ENCODE measurements at places on chromosomes 5 and 9. TPM values are rescaled to one million over a fixed set of nuclear protein-coding genes. Genes with fewer than 3 reads are reported as not detected.

- no peak for DNase-seq
Observed at GRCh38 chr9:22010866-22011625, 1.9 kb upstream of the CDKN2B start.

Gene KLF4
- 3.5 TPM for total RNA-seq

Gene BAAT
- total RNA-seq = 0.19 TPM

- peak; percentile 30 for DNase-seq
Observed at GRCh38 chr9:94623253-94623652, 16.1 kb downstream of the FBP1 start.

- no peak for DNase-seq
Observed at GRCh38 chr5:74581988-74582365, 58.6 kb downstream of the ENC1 start.

- DNase-seq = no peak
Observed at GRCh38 chr5:57532513-57533497, 50.2 kb upstream of the ACTBL2 start.

GRCh38 chr5:56658972-56659371, 156.4 kb upstream of the MAP3K1 start:
- DNase-seq = no peak

DNA sequence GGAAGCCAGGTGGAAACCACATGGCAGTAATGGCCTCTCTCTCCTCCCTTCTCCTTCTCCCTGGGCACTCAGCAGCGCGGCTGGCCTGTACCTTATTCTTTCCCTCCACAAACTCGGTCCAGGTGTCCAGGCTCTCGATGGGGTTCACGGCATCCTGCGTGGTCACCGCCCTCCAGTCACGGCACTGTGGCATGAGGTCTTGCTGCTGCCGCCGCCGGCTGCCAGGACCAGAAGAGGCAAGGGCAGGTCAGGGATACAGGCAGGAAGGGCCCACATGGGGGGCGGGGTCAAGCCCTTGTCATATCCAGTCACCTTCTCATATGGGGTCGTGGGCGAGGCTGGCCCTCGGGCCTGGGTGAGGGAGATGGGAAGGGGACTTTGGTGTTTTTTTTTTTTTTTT, 25.6 kb downstream of the FLT4 start:
- DNase-seq = no peak

GRCh38 chr5:89302102-89302891, 419.3 kb upstream of the MEF2C start:
- DNase-seq = no peak

DNA sequence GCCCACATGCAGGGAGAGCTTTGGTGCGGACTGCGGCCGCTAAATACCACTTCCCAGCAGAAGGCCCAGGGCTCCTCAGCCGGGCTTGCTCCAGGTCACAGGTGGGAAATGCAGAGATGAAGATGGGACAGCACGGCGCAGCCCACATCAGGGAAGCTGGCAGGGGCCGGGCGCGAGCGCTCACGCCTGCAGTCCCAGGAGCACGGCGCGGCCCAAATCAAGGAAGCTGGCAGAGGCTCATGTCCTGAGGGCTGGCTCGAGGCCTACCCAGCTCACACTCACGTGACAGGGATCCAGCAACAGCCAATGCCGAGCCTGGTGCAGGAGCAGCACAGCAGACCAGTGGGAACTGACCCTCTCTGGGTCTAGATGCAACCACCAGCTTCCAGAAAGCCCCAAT, 16.3 kb downstream of the LPCAT1 start:
- DNase-seq = no peak

GRCh38 chr5:102750151-102750834, 4.8 kb upstream of the PAM start:
- no peak for DNase-seq

DNA sequence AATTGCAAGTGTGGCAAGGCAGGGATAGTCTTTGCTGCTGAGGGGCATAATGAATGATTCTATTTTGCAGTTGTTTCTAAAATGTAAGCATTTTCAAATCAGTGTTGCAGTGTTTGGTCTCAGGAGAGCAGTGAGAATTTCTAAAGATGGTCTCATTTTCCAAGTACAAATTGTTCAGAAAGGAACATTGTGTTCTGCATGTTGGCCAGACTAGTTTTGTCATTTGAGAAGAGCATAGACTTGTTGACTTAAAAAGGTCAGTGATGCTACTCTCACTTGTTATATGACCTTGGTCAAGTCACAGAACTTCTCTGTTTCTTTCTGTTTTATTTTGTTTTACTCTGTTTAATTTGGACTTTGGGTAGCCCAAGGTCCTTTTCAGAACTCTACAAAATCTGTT, 344.6 kb downstream of the OSTF1 start:
- no peak for DNase-seq

Gene C9
- total RNA-seq = not detected

All from activated T-cell treated with anti-CD3 and anti-CD28 coated beads, Interleukin-2, amount 50 U/mL, for 72 hours (primary cell).